GM12891 (cell line): ENCODE measurements at places on chromosomes 3 and 15.

- DNase-seq = no peak
These were observed 218 bp upstream of the TRPC1 start for GRCh38 chr3:142723665-142723967.

- DNase-seq = no peak
These were observed 1.9 kb downstream of the DAG1 start for GRCh38 chr3:49471856-49472495.

DNA sequence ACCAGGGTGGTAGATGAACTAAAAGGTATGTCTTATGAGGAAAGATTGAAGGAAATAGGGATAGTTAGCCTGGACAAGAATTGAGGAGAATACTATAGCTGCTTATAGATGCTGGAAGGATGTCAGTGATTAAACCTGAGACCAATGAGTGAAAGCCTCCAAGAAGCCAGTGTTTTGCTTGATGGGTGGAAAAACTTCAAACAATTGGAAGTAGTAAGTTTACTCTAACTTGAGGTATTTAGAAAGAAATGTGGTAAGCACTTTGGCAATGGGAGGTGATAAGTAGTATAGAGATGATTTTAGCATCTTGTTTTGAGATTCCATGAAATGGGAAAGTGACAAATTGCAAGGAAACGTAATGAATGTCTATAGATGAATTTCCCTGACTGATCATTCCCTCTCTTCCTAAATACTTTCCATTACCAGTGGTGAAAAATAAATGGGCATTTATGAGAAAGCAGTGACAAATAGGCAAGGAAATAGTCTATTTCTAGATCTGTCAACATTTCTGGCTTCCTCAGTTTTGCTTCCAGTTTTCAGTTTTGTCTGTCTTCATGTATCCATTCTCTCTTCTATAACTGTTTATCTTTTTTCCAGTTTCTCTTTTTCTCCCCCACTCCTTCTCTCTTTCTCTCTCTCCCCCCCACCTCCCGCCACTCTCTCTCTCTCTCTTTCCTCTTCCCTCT lies 19.2 kb downstream of the SLC15A2 start:
- no peak for DNase-seq

- DNase-seq = no peak
These were observed 162.3 kb upstream of the TPM1 start for GRCh38 chr15:62880278-62880677.

DNA sequence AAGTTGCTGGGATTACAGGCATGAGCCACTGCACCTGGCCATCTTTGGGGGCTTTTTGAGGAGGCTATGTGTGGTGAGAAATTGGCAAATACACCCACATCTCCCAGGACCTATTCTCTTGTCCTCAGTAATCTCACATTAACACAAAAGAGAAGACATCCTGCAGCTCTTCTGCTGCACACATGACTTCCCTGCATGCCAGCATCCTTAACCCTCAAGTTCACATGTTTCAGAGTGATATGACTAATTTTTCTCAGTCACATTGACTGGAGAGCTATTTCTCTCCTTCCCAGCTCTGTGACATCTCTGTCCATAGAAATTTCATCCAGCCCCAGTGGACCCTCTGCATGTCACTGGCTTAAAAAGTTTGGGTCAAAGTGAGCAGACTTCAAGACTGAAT lies 1.9 kb upstream of the SKIC8 start:
- no peak for DNase-seq

DNA sequence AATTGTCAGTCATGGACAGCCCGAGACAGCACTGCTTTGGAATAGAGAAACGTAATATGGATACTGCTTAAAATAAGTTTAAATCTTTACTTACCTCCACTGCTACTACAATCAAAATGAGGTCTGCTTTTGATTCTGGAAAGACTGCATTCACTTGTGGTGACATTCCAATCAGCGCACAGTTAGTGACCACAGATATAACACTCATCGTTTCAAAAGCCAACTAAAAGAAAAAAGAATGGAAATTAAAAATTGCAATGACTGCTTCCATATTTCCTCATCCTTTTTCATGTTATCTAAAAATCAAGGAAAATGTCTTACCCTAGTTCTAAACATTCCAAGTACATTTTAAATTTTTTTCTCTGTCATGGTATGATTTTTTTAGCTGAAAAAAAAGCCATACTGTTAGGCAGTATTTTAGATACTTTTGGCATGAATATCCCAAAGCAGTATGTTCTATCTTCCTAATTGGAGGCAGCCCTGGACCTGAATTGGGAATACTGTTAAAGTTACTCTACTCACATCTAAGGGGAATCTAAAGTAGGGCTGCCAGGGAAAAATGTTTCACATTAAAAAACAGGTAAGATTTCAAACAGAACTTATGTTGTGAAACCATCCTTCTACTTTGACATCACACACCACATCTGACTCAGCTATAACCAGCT lies 72.1 kb downstream of the ANO10 start:
- DNase-seq = no peak

- DNase-seq = no peak
These were observed 165.0 kb upstream of the CTDSPL start for GRCh38 chr3:37696661-37697060.

GRCh38 chr3:20056725-20057611 lies 16.7 kb downstream of the KAT2B start:
- no peak for DNase-seq

- DNase-seq = no peak
These were observed 538.5 kb upstream of the NECTIN3 start for GRCh38 chr3:110533089-110533488.

DNA sequence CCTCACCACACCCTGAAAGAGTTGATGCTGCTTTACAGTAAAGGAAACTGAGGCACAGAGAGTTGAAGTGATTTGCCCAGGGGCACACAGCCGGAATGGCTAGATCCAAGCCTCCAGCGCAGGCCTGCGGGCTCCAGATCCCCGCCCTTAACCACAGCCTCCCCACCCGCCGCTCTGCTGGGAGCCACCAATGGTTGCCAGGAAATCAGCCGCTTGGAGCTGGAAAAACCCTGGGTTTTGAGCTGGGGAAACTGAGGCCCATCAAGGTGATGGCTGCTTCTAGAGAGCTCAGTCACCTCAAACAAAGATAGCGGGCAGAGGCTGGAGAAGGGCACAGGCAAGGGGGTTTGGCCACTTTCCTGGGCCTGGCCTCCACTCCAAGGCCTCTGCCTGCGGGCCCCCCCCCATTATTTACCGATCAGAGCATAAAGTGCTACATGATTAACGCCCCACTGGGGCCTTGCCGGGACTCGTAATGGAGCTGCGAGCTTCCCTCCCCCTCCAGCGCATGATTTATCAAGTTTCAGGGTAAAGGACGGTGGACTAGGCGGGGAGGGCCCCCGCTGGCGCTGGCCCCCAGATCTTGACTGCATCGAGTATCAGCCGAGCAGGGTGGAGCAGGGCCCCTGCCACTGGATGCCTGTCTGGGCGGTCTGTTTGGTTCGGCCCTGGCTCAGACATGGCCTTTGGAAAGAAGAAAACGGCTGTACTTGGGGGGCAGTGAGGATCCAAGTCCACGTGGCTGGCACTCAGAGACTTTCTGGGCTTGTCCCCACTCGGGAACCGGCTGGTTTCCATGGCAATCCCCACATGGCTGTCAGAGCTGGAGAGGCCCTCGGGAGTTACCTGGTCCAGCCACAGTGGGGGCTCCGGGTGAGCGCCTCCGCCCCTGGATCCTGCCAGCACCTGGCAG lies 9.1 kb downstream of the PLXND1 start:
- DNase-seq = no peak

GRCh38 chr15:60414016-60414682 lies 16.4 kb upstream of the ANXA2 start:
- no peak for DNase-seq

DNA sequence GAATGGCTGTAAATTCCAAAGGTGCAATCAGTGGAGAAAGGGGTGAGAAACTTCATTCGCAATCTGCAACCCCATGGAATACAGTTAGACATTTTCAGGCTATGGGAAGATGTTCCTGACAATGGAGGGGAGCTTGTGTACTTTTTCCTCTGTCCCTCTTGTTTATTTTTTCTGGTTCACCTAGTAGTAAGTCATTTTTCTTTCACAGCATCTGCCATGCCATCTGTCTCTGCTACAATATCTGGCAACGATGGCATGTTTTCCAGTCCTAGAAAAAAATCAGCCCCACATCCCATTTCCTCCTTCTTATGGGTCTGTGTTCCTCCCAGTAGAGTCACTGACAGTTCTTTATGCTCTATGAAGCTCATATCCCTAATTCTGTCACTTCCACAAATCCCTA lies 76.0 kb downstream of the SSR3 start:
- DNase-seq = no peak

DNA sequence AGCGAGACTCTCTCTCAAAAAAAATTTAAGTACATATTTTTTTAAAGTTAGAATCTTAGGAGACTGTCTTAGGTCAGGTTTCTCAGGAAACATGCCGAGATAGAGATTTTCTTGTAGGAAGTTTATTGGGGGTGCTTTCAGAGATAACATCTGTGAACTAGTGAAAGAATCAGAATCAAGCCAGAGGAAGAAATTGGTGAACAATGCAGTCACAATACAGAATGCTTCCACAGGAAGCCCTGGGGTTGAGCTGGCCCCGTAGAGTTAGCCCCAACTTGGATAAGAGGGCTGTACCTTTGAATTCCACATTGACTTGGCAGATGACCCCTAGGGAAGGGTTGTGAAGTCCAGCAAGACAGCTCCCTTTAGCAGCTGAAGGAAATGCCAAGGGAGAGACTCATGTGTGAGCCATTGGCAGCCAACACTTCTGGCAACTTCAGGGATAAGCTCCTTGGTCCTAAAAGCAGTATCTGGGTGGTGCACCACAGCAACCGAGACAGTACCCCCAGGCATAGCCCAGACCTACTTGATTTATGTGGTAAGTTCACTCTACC lies 7.1 kb upstream of the PLCB2 start:
- no peak for DNase-seq

DNA sequence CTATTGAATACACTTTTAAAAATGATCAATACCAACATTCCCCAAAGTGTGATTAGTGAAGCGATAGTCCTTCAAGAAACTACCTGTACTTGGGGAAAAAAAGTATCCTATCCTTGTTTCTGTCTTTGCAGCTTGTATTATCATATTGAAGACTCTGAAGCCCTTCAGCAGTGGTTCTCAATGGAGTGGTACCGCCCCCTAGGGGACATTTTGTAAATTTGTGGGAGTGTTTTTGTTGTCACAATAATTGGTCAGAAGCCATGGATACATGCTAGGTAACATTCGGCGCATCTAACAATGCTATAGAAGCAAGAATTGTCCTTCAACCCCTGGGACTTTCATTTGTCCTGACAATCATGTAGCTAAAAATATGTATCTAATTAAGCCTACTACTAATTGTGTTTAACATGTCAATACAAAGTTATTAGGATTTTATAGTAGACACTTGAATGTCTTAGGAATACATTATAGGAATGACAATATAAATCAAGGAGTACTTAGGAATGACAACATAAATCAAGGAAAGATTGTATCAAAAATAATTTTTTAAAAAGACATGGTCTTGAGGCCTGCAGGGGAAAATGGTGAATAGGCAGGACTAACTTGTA lies 53.7 kb downstream of the NMD3 start:
- peak; percentile 11 for DNase-seq

GRCh38 chr15:39820050-39820602 lies 37.5 kb upstream of the FSIP1 start:
- no peak for DNase-seq

DNA sequence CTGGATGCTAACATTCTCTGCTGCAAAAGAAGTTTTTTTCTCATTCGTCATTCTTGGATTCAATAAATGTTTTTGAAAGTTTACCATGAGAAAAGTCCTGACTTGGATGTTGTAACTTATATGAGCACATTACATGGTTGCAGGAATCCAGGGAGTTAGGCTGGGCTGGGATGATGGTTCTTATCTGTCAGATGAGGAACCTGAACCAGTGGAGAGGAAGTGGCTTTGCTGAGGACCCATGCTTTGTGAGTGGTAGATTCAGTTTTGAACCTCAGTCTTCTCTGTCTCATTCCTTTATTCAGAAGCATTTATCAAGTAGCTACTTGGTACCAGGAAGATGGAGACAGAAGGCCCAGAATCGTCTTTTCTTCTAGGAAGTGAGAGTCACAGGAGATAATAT lies 3.7 kb upstream of the GASK1A start:
- DNase-seq = no peak

- DNase-seq = no peak
These were observed 32.2 kb downstream of the LIPC start for GRCh38 chr15:58463815-58464650.

DNA sequence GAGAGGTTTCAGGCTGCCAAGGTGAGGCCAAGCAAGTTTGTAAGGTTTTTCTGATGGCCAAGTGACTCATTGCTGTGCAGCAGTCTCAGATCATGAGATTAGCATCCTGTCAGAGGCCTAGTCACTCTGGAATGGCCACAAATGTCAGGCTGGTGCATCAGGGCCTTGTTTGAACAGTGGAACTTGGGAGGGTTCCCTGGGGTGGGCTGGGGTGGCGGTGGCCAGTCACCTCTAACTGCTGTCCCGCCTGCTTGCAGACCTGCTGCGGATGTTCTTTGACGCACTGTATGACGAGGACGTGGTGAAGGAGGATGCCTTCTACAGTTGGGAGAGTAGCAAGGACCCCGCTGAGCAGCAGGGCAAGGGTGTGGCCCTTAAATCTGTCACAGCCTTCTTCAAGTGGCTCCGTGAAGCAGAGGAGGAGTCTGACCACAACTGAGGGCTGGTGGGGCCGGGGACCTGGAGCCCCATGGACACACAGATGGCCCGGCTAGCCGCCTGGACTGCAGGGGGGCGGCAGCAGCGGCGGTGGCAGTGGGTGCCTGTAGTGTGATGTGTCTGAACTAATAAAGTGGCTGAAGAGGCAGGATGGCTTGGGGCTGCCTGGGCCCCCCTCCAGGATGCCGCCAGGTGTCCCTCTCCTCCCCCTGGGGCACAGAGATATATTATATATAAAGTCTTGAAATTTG lies 2.8 kb upstream of the FAM131A start:
- no peak for DNase-seq

DNA sequence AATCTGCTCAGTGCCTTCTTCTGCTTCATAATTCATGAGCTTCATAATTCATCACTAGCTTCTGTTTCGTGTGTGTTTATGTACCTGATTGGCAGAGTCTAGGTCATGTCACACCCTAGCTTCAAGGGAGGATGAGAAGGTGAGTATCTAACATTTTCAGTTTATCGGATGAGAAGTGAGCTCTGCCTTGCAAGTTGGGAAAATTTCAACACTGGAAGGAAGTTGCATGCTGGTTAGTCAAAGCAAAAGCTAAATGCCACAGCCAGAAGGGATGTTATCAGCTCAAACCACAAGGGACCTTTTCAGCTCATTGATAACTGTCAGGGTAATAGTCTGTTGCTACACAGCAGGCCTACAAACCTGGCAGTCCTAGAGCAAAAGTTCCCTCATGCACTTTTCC lies 7.3 kb upstream of the TNFSF10 start:
- DNase-seq = no peak

- no peak for DNase-seq
These were observed 15.9 kb upstream of the TMEM87A start for GRCh38 chr15:42289166-42289565.

- peak; percentile 41 for DNase-seq
These were observed 23.8 kb upstream of the TRAK1 start for GRCh38 chr3:42067326-42067725.
